ENCODE measurements at places on chromosomes 12 and 14. TPM values are rescaled to one million over a fixed set of nuclear protein-coding genes. Genes with fewer than 3 reads are reported as not detected.
A peak's percentile ranks its signal among the peaks of the same experiment; 100 is the strongest.

DNA sequence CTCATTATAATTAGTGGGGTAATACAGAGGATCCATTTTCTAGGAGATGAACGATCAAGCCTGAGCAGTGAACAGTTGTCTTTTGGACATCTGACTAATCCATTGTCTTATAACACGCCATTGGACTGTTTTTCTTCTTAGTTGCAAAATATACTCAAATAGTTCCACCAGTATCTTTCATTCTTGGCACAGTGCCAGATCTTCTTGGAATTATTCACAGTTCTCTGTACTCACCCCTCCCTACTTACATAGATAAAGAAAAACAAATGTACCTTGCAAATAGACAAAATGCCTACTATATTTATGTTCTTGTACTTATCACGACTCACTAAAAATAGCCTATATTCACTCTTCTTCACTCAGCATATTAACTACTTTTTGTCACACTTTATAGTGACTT lies 3.8 kb downstream of the CBLN3 start:
- peak overlapping the region; percentile 92 for H3K27ac ChIP-seq
- no peak for DNase-seq
- no peaks in the 10 kb centered on the region for H3K36me3 ChIP-seq
- no peak overlapping the region for H3K4me3 ChIP-seq
- H3K27me3 ChIP-seq, result no peaks in the 10 kb centered on the region

- DNase-seq, result peak; percentile 46
- H3K36me3 ChIP-seq, result no peaks in the 10 kb centered on the region
- H3K27me3 ChIP-seq, result no peaks in the 10 kb centered on the region
- no peak overlapping the region for H3K27ac ChIP-seq
Observed at GRCh38 chr12:47651368-47652254, 54.2 kb downstream of the RPAP3 start.

- no peak overlapping the region for H3K27ac ChIP-seq
- DNase-seq, result no peak
- no peaks in the 10 kb centered on the region for H3K36me3 ChIP-seq
- no peaks in the 10 kb centered on the region for H3K27me3 ChIP-seq
- peaks cover 11% of the 10 kb centered on the region for H3K4me1 ChIP-seq
Observed at GRCh38 chr14:94594441-94594840, 13.2 kb downstream of the SERPINA5 start.

DNA sequence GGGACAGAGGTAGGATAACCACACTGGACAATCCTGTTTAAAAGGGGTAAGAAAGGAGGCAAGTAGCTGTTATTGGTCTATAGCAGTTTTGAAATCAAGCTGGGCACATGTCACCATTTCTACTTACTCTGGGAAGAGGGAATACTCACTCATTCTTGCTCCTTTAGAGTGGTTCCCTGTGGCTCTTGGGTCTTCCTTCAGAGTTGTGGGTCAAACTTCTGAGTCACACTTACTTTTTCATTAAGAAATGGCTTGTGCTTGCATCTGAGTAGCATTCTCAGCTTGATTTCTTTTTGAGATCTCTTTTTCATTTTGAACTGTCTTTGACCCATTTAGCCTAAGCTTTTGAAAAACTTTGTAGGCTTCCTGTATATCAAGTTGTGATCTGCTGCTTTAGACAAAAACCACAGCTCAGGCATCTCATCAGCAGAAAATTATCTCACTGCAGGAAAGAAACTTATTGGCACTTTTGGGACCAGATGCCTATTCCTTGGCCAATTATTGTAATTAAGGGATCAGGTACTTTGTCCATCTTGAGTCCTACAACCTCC lies 122.2 kb downstream of the AEBP2 start:
- no peaks in the 10 kb centered on the region for H3K27me3 ChIP-seq
- no peaks in the 10 kb centered on the region for H3K4me1 ChIP-seq
- DNase-seq, result no peak
- no peak overlapping the region for H3K27ac ChIP-seq

The LRTM2 gene
- not detected for total RNA-seq

The REP15 gene
- total RNA-seq, result 52.3 TPM

DNA sequence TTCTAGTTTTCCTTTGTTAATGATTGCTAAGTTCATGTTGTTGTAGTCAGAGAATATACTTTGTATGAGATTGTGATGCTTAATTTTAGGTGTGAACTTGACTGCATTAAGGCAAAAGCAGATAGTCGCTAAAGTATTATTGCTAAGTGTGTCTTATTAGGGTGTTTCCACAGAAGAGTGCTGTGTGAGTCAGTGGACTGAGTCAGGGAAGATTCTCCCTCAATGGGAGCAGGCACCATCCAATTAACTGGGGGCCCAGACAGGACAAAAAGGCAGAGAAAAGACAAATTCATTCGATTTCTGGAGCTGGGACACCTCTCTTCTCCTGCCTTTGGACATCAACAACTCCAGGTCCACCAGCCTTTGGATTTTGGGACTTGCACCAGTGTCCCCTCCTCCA lies 48.5 kb downstream of the BAZ1A start:
- H3K4me1 ChIP-seq, result no peaks in the 10 kb centered on the region
- no peaks in the 10 kb centered on the region for H3K36me3 ChIP-seq
- H3K4me3 ChIP-seq, result no peak overlapping the region
- H3K27ac ChIP-seq, result no peak overlapping the region

The BBS10 gene
- total RNA-seq, result 5.2 TPM

DNA sequence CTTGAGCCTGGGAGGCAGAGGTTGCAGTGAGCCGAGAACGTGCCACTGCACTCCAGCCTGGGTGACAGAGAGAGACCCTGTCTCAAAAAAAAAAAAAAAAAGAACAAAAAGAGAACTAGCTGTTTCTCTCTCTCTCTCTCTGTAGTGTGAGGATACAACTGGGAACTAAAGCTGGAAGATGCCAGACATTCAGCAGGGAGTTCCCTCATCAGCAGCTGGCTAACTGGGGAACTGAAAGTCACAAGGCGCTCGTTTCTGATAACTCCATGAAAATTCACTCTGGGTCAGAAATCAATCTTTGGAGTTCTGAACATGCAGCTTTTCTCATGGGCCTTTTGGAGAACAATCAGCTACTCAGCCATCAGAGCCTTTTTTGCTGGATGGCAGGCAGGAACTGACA lies 43.5 kb upstream of the MAP1LC3B2 start:
- DNase-seq, result no peak
- H3K4me1 ChIP-seq, result no peaks in the 10 kb centered on the region
- no peaks in the 10 kb centered on the region for H3K27me3 ChIP-seq
- H3K27ac ChIP-seq, result no peak overlapping the region

The SLC25A21 gene
- total RNA-seq, result not detected
